ENCODE measurements at places on chromosomes 11 and 22.

DNA sequence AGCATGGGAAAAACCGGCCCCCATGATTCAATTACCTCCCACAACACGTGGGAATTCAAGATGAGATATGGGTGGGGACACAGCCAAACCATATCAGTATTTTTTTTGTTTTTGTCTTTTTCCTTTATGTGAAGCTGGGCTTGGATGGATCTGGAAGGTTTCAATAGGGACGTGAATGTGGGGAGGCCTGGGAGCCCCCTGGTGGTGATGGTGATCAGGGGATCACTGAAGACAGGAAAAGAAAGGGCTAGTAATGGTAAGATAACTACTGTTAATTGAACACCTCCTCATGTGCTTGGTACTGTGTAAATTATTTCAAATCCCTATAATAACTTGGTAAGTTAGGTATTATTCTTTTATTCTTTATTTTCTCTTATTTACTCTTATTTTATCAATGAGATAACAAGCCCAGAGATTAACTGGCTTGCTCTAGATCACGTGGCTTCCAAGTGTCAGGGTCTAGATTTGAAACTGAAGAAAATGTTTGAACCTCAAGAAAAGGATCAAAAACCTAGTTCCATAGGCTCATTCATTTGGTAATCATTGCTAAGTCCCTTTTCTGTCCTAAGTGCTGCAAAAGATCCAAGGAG is 364.2 kb downstream of the TENM4 start:
- peak; percentile 24 for DNase-seq

- no peak for DNase-seq
Observed at GRCh38 chr11:47020793-47021526, 84.4 kb downstream of the CSTPP1 start.

GRCh38 chr11:114201219-114201618 is 95.0 kb upstream of the NNMT start:
- no peak for DNase-seq

GRCh38 chr11:120134931-120135228 is 3.0 kb downstream of the TRIM29 start:
- no peak for DNase-seq

DNA sequence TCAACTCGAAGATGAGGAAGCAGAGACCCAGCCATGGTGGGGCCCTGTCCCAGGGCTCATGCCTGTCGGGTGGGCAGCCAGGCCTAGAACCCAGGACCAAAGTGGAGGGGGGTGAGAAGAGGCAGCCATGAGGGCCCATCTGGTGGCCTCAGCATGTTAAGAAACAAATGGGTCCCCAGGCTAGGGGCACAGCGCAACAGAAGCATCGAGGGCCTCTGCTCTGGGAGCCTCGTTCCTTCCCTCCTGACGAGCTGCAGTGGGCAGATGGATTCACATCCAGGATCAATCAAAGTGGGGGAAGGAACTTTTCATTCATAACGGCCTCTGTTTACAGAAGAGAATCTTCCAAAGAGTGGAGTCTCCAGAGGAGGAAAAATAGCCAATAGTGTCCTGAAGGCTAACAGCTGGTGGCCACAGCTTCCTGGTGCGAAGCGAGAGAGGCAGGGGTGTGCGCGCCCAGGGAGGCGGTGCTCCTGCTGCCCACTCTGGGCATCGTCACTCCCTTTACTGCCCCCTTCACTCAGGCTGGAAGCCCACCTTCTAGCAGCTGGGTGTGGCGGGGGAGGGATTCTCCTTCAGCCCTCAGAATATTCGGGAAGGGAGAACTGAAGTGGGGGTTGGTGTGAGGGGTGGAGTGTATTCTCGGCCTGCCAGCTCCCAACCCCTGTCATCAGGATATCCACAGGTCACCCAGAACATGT is 4.3 kb downstream of the CBX7 start:
- no peak for DNase-seq

DNA sequence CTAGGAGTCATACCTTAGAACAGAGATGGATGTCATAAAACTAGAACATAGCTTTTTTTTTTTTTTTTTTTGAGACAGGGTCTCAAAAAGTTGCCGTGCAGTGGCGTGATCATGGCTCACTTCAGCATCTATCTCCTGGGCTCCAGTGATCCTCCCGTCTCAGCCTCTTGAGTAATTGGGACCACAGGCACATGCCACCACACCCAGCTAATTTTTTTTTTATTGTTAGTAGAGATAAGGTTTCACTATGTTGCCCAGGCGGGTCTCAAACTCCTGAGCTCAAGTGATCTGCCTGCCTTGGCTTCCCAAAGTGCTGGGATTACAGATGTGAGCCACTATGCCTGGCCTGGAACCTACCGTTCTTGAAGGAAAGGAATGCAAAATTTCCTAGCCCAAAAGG is 8.8 kb upstream of the CEP295 start:
- DNase-seq: no peak

DNA sequence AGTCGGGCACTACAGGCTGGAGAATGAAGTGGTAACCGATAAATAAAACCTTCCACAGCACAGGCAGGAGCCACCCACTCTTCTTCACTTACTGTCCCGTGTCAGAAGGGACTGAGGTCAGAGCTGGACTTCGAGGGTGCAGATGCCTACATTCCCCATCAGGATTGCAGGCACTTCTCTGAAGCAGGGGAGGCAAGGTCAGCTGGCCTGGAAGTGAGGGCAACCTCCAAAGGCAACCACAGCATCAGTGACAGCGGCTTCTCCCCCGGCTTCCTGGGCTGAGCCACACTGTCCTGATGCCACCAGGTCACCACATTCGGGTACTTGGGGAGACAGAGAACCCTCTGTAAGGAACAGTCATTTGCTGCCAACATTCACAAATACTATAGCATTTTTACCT is 22.7 kb downstream of the TCIRG1 start:
- DNase-seq: no peak

DNA sequence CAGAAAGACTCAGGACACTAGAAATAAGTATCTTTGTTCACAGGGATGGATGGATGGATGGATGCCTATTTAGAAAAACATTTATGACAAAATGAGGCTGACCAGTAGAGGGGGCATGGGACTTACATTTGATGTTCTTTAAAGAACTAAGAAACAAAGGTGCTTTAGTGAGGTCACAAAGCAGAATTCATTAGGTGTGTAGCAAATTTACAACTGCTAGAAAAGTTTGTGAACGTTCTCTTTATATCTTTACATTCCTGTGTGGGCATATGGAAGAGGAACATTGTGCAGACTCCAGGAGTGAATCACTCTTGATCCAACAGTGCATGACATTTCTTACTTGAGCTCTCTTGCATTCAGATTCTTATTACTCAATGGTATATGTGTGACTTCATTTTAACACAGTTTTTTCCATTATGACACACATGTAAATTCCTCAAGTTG is 15.8 kb upstream of the SIK2 start:
- peak; percentile 54 for DNase-seq

GRCh38 chr22:23893121-23893944 is 850 bp upstream of the MIF start:
- no peak for DNase-seq

DNA sequence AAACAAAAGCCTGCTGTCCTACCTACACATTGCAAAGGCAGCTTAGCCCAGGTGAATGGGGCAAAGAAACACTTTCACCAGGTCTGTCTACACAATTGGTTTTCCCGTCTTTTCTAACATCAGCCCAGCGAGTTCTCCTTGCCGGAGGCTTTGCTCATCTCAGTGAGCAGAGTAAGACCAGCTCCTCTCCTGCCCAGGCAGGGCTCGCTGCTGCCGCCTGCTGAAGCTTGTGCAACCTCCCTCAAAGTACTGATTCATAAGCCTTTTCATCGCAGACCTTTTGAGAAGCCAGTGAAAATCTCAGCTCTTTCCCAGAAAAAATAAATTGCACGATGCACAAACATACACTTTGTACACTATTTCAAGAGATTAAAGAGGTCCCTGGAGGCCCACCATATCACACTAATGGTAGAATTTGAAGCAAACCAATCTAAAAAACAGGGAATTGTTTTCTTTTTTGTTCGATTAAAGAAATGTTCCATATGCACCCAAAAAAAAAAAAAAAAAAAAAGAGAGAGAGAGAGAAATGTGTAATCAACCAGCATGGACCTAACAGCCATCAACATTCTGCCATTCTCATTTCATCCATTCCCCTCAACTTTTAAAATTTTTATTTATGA is 328.1 kb upstream of the MPPED2 start:
- peak; percentile 67 for DNase-seq

DNA sequence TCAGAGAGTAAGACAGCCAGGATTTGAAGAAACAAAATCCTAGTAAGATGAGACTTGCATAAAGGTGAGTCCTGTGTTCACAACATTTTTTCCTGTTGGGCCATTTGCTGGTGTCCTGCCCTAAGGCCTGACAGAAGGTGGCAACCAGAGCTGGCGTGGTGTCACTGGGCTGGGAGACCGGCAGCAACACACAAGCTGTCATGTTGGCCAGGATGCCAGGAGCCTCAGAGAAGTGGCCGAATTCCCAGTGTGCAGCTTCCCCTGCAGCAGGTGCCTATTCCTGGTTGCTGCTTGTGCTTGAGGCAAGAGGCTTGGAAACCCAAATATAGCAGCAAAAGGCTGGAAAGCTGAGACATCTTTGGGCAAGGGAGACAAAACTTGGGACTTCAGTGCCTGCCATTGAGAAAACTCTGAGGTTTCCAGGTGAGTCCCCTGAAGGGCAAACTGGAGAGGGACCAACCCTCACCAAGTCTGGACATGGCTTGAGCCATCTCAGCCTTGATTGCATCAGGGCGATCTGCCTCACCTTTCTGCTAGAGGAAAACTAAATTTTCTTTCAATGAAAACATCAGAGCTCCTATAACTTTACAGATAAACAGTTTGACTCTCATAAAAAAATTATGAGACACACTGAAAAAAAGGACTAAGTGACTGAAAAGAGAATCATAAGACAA is 25.9 kb downstream of the ALG12 start:
- DNase-seq: no peak

GRCh38 chr11:120801801-120802689 is 221.9 kb upstream of the TBCEL start:
- DNase-seq: peak; percentile 18

DNA sequence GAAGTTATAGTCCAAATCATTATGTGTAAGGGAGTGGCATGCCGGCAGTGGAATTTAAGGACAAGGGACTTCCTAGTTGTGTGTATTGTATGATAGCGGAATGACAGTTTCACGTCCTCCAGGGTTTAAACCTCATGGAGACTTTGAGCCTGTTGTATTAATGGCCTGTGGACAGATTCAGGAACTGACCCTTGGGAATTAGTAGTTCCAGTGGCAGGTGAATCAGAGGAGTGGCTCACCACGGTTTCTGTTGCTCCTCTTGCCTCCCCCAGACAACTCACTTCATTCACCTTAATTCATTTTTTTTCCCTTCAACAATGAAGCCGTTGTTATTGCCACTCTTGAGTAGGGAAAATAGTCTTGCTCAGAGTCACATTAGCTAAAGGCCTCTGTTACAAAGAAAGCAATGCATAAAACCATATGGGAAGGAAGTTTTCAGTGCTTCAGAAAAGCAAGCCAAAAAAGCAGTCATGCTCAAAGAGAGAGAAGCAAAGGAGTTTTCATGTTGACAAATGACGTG is 22.6 kb downstream of the AMOTL1 start:
- DNase-seq: no peak

GRCh38 chr11:117457835-117458234 is 130.2 kb downstream of the CEP164 start:
- no peak for DNase-seq

GRCh38 chr22:40345815-40346184 is 500 bp upstream of the ADSL start:
- DNase-seq: no peak

DNA sequence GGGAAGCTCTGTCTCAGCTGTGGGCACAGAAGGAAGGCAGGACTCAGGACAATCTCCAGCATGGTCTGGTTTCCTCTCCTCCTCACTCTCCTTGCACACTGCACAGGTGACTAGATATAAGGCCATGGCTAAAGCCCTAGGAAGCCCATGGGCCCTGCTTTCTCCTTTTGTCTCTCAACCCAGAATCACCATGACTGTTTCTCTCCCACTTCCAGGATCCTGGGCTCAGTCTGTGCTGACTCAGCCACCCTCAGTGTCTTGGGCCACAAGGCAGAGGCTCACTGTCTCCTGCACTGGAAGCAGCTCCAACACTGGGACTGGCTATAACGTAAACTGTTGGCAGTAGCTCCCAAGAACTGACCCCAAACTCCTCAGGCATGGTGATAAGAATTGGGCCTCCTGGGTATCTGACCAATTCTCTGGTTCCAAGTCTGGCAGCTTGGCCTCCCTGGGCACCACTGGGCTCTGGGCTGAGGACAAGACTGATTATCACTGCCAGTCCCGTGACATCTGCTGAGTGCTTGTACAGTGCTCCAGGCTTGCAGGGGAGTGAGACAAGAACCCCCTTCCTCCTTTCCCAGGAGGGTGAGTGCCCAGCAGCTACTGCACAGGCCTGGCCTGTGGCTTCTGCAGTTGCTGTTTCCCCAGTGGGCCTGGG is 104.0 kb upstream of the TOP3B start:
- DNase-seq: no peak

GRCh38 chr11:86275493-86276370 is 26.3 kb upstream of the HIKESHI start:
- DNase-seq: peak; percentile 1

- DNase-seq: peak; percentile 92
Observed at GRCh38 chr11:2452321-2453012, 7.7 kb downstream of the KCNQ1 start.

DNA sequence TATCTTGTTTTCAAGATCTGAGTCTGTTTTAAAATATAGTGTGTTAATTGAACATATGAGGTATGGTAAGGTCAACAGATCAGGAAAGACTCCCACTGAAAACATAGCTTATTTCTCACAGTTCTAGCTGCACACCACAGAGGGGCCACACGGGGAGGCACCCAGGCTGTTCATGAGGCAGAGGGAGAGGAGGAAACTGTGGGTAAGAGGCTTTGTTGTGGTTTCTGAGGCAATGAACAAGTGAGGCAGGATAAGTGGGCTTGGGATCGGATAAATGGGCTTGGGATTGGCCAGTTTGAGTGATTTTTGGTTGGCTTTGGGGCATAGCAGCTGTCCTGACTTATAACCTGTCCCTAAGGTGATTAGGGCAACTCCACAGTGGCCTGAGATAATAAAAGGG is 242.1 kb downstream of the LUZP2 start:
- DNase-seq: no peak

DNA sequence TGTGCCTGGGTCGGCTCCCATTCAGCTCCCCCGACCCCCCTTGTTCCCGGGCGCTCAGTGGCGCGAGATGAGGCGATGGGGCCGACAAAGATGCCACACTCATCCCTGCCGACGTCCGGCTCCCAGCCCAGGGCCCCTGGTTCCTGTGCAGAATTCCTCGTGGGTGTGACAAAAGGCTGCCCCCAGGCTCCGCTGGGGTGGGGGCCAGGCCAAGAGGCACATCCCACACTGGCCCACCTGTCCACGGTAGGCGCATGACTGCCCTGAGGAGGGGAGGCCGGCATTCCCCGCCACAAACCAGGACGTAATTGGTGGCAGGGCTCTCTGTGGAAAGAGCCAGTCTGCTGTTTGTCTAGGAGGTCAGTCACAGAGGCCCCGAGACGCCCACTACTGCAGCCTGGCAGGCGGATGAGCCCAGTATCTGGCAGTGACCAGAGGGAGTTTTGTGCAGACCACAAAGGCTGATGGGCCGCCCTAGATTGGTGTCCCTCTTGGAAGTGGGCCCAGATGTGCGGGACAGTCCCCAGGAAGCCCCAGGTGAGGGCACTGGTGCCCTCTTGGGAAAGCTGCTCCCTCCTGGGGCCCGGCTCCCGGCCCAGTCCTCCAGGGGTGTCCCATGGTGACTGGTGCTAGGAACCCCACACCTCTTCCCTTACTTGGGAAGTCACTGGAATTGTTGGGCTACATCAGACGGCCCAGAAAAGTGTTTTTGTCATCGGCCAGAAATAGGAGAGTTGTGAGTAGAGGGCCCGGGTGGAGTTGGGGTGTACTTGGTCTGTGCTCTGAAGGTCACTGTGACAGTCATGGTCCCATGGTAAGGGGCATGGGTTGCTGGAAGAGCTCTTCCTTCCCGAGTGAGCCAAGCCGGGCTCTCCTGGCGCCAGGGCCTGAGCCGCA is 5.8 kb downstream of the CCND1 start:
- no peak for DNase-seq

All from NCI-H524 (cell line).